CD8-positive, alpha-beta memory T cell (primary cell): ENCODE measurements at places on chromosomes 7 and 10. TPM values are rescaled to one million over a fixed set of nuclear protein-coding genes. Genes with fewer than 3 reads are reported as not detected.

GRCh38 chr10:71868192-71868697, 17.2 kb upstream of the PSAP start:
- no peak for DNase-seq

DNA sequence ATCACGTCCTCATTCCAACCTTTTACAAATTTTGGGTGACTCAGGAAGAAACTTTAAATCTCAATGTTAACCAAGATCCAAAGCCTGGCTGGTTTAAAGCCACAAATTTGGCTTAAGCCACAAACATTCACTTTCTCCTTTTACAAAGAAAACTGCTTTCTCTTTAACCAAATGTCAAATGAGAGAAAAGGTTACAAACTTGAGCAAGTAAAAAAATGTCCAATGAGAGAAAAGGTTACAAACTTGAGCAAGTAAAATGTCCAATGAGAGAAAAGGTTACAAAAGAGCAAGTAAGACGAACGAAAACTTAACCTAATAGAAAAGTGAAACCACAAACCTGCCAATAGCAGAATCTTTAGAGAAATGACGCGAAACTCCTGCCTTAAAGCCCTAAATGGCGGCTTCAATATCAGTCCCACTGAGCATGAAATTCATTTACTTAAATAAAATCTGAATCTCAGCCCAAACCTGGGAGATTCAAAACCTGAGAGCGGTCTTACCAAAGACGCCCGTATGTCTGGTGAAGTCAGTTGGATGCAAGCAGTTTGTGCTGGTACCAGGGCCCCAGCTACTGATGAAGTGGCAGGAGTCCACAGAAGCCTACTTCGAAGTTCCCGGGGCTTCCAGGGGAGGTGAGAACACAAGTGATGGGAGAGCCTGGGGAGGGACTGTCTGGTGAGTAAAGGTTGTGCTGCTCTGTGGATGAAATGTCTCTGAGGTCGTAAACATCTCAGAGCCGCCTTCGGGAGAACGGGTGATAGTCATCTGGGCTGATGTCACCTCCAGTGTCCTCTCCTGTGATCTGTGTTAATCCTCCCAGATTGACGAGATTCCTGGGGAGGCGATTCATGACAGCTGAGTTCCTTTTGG, 74.6 kb downstream of the PAXIP1 start:
- DNase-seq, result peak; percentile 67

DNA sequence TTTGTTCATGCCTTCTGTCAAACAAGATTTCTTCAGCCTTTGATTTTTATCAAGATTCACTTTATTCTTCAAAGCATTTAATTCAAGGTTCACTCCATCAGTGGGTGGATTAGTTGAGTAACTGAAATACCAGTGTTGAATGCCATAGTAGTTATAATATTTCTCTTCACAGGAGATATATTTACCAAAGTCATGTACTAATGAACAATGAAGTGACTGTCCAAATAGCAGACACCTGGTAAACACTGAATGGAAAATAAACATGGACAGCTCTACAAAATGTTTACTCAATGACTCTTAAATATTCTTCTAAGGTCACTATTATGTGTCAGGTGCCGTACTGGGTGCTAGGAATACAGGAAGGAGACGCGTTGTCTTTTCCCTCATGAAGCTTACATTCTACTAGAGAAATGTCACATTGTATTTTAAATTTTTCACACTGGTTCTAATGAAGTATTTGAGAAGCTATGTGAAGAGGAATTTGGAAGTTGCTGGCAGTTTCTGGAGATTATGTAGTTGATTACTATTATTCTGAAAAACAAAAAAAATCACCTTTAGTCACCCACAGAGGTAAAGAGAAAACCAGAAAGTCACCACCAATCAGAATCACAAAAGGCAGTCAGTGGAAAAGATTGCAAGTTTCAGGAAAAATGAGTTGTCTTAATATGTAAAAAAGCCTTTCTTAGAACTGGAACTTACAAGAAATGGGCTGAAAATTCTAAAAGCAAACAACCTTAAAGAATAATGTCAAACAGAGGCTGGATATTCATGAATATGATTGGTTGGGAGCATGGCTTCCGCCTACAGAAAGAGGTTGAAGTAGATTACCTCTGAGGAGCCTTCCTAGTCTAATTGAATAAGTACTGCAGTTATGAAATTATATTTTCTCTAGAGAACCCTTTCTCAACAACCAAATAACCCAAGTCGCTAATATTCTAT, 84.5 kb downstream of the RTKN2 start:
- DNase-seq, result no peak

- no peak for DNase-seq
These were observed 25.2 kb downstream of the DIP2C start for GRCh38 chr10:664301-664700.

- DNase-seq, result no peak
These were observed 6.8 kb upstream of the NKX2-3 start for GRCh38 chr10:99525897-99526296.

The AGAP5 gene
- total RNA-seq, result 8.6 TPM

The PTER gene
- total RNA-seq, result 26.0 TPM

The EGR2 gene
- 89.9 TPM for total RNA-seq

- no peak for DNase-seq
These were observed at the start of gene GRB10 for GRCh38 chr7:50782375-50783208. GRB10 (minus strand) TSS chr7:50782896; CDS start chr7:50732322, 50,574 bp downstream.

- DNase-seq, result no peak
These were observed 23.8 kb upstream of the SEC61G start for GRCh38 chr7:54782829-54783228.

GRCh38 chr7:44749992-44750391, 1.3 kb downstream of the ZMIZ2 start:
- DNase-seq, result no peak
